ENCODE measurements at places on chromosomes 2 and 18.
A peak's percentile ranks its signal among the peaks of the same experiment; 100 is the strongest.

GRCh38 chr2:162242586-162243280 is 512 bp downstream of the FAP start:
- H3K27me3 ChIP-seq = no peaks in the 10 kb centered on the region
- H3K4me1 ChIP-seq = peaks cover 10% of the 10 kb centered on the region
- peak overlapping the region; percentile 95 for H3K27ac ChIP-seq
- no peaks in the 10 kb centered on the region for H3K36me3 ChIP-seq

DNA sequence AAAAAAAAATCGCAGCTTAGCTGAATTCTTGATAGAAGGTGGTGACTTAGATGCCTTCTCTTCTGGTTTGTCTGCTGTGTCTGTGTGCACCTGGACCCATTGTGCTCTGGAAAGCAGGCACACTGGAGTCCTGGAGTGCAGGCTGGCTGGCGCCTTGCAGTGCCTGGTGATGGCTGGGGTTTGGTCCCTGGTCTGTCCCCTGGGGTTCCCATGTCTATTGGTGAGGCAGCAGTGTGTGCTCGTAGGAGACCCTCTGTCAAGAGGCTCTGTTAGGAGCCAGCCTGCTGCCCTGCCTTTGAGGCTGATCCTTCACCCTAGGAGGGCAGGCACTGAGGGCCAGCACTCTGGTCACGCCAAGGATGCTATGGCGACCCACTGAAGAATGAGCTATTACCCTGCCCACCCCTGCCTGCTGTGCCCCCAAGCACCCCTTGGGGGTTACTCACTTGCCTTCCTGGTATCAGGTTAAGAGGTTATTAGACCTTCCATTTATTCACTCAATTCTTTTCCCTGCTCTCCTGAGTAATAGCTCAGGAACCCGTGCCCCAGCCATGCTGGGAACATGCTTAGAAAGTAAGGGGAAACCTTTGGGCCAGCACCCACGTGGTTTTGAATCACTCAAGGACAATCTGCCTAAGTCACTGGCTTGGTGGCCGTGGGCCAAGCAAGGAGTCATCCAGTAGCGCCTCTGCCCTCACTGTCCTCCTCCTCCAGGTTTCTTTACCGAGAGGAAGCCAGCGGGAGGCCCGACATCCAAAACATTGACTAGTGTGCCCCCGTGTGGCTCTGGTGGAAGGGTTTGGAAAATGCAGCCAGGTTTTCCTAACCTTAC is 284.5 kb downstream of the PRKCE start:
- no peaks in the 10 kb centered on the region for H3K27me3 ChIP-seq
- H3K4me3 ChIP-seq = no peak overlapping the region
- DNase-seq = peak; percentile 91

- no peaks in the 10 kb centered on the region for H3K4me1 ChIP-seq
- no peak overlapping the region for H3K27ac ChIP-seq
- DNase-seq = no peak
- no peak overlapping the region for H3K4me3 ChIP-seq
Observed at GRCh38 chr2:133026536-133027177, 356.7 kb upstream of the LYPD1 start.

DNA sequence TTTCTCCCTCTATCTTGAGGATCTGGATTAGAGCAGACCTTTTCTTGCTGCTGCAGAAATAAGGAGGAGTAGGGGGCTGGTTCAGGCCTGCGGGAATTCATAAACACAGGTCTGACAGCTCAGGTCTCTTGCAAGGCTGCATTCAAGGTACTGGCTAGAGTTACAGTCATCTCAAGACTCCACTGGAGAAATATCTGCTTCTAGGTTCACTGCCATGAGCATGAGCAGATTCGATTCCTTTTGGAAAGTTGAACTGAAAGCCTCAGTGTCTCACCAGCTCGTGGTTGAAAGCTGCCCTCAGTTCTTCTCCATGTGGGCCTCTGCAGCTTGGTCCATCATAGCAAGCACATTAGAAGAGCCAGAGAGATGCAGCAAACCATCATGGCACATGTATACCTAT is 124.4 kb upstream of the SETBP1 start:
- no peaks in the 10 kb centered on the region for H3K36me3 ChIP-seq
- H3K27me3 ChIP-seq = no peaks in the 10 kb centered on the region
- peaks cover 17% of the 10 kb centered on the region for H3K4me1 ChIP-seq
- no peak overlapping the region for H3K4me3 ChIP-seq

- no peak overlapping the region for H3K27ac ChIP-seq
- H3K36me3 ChIP-seq = no peaks in the 10 kb centered on the region
- no peaks in the 10 kb centered on the region for H3K27me3 ChIP-seq
- H3K4me3 ChIP-seq = no peak overlapping the region
- no peaks in the 10 kb centered on the region for H3K4me1 ChIP-seq
Observed at GRCh38 chr2:158403237-158403636, 53.3 kb downstream of the CCDC148 start.

DNA sequence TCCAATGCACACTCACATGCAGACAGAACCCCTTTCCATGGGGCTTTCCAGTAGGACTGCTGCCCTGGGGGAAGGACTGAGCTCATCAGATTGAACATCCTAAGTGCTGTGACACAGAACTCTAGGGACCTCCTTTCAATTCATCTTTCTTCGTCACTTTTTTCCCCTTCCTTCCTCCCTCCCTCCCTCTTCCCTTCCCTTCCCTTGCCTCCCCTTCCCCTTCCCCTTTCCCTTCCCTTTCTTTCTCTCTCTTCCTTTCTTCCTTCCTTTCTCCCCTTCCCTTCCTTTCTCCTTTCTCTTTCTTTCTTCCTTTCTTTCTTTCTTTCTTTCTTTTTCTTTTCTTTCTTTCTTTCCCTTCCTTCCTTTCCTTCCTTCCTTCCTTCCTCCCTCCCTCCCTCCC is 39.6 kb upstream of the GATA6 start:
- no peaks in the 10 kb centered on the region for H3K36me3 ChIP-seq
- H3K4me1 ChIP-seq = no peaks in the 10 kb centered on the region
- no peak for DNase-seq

- no peaks in the 10 kb centered on the region for H3K27me3 ChIP-seq
- H3K27ac ChIP-seq = no peak overlapping the region
- no peaks in the 10 kb centered on the region for H3K4me1 ChIP-seq
- no peaks in the 10 kb centered on the region for H3K36me3 ChIP-seq
- no peak overlapping the region for H3K4me3 ChIP-seq
- no peak for DNase-seq
Observed at GRCh38 chr2:205914213-205915129, 171.5 kb downstream of the INO80D start.

GRCh38 chr2:74147727-74148456 is at the start of gene BOLA3:
Gene BOLA3 (minus strand): TSS chr2:74147912. CDS start chr2:74147874, 38 bp downstream.
- peak within 1 kb of the TSS; percentile 24 for H3K27ac ChIP-seq
- H3K36me3 ChIP-seq = peaks cover 8% of the 10 kb centered on the region
- H3K27me3 ChIP-seq = no peaks in the 10 kb centered on the region
- DNase-seq = peak; percentile 84

DNA sequence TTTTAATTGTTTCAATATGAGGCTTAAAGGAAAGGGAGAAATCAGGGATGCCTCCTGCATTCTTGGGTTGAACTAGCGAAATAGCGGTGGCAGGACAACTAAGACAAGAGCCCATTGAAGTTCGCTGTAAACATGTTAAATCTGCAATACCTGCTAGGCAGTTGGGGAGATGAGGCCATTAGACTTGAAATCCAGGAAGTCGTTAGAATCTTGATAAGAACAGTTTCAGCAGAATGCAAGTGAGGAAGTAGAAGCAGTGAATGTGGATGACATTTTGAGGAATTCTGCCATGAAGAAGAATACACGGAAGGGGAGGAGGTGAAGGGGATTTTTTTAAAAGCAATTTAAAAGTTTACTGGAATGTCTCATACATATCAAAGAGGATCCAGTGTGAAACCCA is 109.7 kb downstream of the LPIN1 start:
- H3K4me3 ChIP-seq = no peak overlapping the region
- DNase-seq = no peak
- peaks cover 1% of the 10 kb centered on the region for H3K36me3 ChIP-seq

GRCh38 chr2:118942031-118942430 is at the start of gene MARCO:
Gene MARCO (plus strand): TSS chr2:118942194. CDS start chr2:118942301, 107 bp downstream.
- H3K4me3 ChIP-seq = no peak within 1 kb of the TSS
- DNase-seq = no peak
- H3K27me3 ChIP-seq = no peaks in the 10 kb centered on the region
- H3K4me1 ChIP-seq = peaks cover 1% of the 10 kb centered on the region
- H3K27ac ChIP-seq = no peak within 1 kb of the TSS

- H3K27me3 ChIP-seq = no peaks in the 10 kb centered on the region
- peaks cover 23% of the 10 kb centered on the region for H3K4me1 ChIP-seq
- DNase-seq = no peak
Observed at GRCh38 chr2:10772868-10773215, 39.7 kb downstream of the PDIA6 start.

- H3K27ac ChIP-seq = no peak overlapping the region
- peaks cover 2% of the 10 kb centered on the region for H3K4me1 ChIP-seq
- H3K27me3 ChIP-seq = no peaks in the 10 kb centered on the region
- no peaks in the 10 kb centered on the region for H3K36me3 ChIP-seq
- no peak overlapping the region for H3K4me3 ChIP-seq
- peak; percentile 49 for DNase-seq
Observed at GRCh38 chr2:71102981-71103681, 26.9 kb downstream of the MCEE start.

DNA sequence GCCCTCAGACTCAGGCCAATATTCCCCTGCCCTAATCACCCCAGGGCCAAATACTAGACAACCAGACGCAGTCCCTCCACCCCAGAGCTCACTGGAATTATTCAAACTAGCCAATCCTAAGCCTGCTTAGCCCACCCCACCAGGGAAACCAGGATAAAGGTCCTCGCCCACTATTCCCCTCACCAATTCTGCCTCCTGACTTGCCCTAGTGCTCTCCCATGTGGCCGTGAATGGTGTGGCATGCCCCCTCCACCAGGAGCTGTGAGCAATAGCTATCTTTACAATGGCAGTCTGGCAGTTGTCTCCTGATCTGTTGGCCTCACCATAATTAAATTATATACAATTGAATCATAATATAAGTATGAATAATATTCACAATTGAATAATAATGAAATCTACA is 42.3 kb downstream of the FAM124B start:
- H3K4me3 ChIP-seq = no peak overlapping the region
- H3K27ac ChIP-seq = no peak overlapping the region
- H3K27me3 ChIP-seq = no peaks in the 10 kb centered on the region
- H3K4me1 ChIP-seq = no peaks in the 10 kb centered on the region
- peak; percentile 4 for DNase-seq

- no peaks in the 10 kb centered on the region for H3K27me3 ChIP-seq
- H3K36me3 ChIP-seq = no peaks in the 10 kb centered on the region
- H3K27ac ChIP-seq = no peak overlapping the region
- no peaks in the 10 kb centered on the region for H3K4me1 ChIP-seq
- no peak overlapping the region for H3K4me3 ChIP-seq
- no peak for DNase-seq
Observed at GRCh38 chr18:39863916-39864315, 2091.1 kb upstream of the PIK3C3 start.

DNA sequence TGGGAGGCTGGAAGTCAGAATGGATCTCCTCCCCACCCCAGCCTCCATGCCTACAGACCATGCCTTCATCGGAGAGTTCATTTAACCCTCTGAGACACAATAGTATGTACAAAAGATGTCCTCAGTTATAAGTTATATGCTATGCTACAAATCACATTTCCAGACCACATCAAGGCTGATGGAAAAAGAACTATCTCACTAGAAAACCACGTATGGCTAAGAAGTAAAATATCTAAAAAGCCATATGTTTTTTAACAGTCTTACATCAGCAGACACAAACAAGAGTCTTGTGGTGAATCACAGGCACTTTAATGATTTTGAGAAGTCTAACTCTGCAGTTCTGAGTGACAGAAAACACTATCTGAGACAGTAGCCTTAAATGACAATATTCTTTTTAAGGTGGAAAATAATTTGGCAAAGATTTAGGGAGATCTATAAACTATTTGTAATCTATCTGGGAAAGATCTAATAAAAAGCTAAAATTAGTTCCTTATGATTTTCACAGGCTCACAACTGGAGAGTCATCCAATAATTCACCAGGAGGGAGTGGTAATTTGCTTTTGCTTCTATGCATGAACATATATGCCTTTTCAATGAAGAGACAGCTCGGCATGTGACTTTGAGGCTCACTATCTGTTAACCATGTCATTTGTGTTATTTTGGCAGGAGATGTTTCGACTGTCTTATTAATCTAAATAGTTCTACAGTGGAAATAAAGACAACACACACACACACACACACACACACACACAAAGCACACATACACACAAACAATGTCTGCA is 197.5 kb downstream of the IRS1 start:
- H3K27ac ChIP-seq = peak overlapping the region; percentile 4
- no peaks in the 10 kb centered on the region for H3K27me3 ChIP-seq
- H3K4me3 ChIP-seq = no peak overlapping the region
- H3K4me1 ChIP-seq = peaks cover 5% of the 10 kb centered on the region

- H3K27ac ChIP-seq = no peak overlapping the region
- no peaks in the 10 kb centered on the region for H3K36me3 ChIP-seq
- no peak overlapping the region for H3K4me3 ChIP-seq
- H3K27me3 ChIP-seq = no peaks in the 10 kb centered on the region
Observed at GRCh38 chr2:128639120-128639477, 320.4 kb upstream of the HS6ST1 start.

DNA sequence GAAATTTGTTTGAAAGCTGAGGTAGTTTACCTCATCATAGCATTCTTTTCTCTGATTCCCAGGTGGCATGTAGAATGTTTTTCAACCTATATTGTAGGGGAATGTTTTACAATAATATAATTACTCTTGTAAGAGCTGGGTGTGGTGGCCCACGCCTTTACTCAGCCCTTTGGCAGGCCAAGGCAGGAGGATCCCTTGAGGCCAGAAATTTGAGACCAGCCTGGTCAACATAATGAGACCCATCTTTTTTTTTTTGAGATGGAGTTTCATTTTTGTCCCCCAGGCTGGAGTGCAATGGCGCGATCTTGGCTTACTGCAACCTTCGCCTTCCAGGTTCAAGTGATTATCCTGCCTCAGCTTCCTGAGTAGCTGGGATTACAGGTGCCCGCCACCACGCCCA is 3.6 kb downstream of the USP39 start:
- H3K4me3 ChIP-seq = no peak overlapping the region
- no peaks in the 10 kb centered on the region for H3K27me3 ChIP-seq
- H3K27ac ChIP-seq = no peak overlapping the region
- no peak for DNase-seq

- H3K27me3 ChIP-seq = no peaks in the 10 kb centered on the region
- H3K27ac ChIP-seq = no peak overlapping the region
- no peak overlapping the region for H3K4me3 ChIP-seq
- H3K36me3 ChIP-seq = no peaks in the 10 kb centered on the region
Observed at GRCh38 chr18:26614374-26614773, 66.0 kb upstream of the KCTD1 start.
